Left lobe of liver (tissue), 2 donors: ENCODE measurements at places on chromosomes 1 and 21. TPM values are rescaled to one million over a fixed set of nuclear protein-coding genes. Genes with fewer than 3 reads are reported as not detected.
A peak's percentile ranks its signal among the peaks of the same experiment; 100 is the strongest.

DNA sequence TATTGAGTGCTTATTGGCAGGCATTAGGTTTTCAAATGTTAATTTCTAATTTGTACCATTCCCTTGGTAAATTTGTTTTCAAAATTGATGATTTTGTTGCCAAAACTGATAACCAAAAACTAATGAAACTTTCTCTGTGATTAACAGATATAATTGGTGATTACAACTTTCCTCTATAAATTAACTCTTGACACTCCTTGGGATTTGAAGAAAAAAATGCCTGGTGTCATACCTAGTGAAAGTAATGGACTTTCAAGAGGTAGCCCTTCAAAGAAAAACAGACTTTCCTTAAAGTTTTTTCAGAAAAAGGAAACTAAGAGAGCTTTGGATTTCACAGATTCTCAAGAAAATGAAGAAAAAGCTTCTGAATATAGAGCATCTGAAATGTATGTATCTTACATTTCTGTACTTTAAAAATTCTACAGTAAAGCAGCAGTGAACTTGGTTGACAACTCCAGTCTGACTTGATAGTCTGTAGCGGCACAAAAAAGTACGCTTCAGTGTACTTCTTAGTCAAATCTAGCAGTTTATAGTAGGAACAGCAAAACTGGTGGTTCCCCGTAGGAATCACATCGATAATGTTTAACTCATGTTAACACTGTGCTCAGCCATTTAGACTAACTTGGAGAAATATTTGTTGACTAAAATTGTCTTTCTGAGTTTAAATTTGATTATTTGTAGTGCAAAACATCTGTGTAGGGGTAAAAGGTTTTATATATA, 3.0 kb downstream of the USP1 start:
- no peak for DNase-seq

DNA sequence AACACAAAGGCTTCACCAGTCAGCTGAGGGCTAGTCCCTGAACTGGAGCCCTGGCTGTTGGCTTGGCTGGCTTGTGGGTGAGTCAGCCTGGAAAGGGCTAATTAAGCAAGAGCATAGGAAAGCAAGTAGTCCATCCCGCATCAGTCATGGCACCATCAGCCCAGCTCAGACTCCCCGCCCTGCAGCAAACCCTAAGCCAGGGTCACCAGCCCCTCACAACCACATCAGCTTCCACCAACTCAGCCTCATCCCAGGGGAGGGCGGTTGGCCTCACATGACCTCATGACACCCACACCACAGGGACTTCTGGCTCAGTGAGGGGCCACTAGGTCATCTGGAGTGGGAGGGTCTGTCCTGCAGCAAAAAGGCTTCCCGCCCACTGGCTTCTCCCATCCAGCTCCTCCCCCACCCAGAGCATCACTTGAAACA, 7.0 kb upstream of the SPATC1L start:
- no peak for DNase-seq

DNA sequence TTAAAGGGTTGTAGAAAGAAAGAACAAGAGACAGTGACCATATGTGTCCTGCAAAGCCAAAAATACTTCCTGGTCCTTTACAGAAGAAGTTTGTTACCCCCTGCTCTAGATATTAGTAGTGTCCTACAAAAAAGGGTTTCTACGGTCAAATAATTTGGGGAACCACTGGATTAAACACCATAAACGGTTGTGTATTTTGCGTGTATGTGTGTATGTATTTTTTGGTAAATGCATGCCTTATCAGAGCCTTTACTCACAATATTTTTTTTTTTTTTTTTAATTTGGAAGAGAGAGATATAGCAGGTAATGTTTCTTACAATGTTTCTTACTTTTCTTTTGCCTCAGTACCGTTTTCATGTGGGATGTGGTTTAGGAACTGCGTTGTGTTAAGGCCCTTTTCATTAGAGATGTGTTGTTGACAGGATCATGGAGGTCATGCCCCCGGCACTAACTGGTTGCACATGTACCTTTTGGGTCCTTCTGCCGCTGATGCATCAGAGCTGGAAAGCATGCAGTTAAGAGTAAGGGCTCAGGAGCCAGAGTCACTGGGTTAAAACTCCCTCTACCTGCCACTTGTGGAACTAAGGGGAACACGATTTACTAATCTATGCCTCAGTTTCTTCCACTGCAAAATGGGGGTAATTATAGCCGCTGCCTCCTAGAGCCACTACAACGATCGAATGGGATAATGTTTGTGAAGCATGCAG, 234.6 kb upstream of the KAZN start:
- DNase-seq: no peak

GRCh38 chr1:182783068-182783467, 6.5 kb upstream of the NPL start:
- no peak for DNase-seq

- DNase-seq: no peak
Measured at GRCh38 chr1:21232044-21232443, 55.3 kb upstream of the EIF4G3 start.

GRCh38 chr1:8572106-8572505, 245.3 kb downstream of the RERE start:
- no peak for DNase-seq

DNA sequence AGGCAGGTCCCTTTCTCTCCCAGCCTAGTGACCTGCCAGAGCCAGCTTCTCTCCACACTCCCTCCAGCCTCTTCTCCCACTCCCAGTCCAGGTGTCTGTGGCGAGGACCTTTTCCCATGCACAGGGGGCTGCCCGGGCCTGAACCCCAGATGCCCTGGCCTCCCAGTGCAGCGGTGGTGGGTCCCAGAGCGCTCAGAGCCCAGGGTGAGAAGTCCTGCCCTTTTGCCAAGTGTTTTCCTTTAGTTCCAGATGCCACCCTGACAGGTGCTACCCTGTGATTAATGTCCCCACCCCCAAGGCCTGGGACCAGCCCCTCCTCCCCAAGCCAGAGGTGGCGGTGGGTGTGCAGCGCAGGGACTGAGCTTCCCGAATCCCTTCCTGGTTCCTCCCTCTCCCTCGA, 90.4 kb downstream of the PAX7 start:
- DNase-seq: no peak

- DNase-seq: peak; percentile 99
Measured at GRCh38 chr1:234997201-234997895, 131.3 kb downstream of the TOMM20 start.

DNA sequence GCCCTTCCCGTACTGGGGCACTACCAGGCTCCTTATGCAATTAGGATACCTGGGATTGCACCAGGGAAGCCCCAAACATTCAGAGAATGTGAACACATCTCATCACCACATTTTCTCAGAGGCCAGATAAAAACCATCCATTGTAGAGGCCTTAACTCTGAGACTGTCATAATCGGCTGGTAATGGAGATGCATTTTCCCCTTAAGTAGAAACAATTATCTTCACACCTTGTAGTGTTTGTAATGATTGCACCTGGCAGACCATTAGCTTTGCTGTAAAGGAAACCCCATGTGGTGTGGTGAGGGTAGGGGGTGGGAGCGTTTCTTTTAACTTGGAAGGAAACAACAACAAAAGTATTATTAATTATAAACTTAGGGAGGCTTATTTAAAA, 90.0 kb upstream of the TLR5 start:
- no peak for DNase-seq

DNA sequence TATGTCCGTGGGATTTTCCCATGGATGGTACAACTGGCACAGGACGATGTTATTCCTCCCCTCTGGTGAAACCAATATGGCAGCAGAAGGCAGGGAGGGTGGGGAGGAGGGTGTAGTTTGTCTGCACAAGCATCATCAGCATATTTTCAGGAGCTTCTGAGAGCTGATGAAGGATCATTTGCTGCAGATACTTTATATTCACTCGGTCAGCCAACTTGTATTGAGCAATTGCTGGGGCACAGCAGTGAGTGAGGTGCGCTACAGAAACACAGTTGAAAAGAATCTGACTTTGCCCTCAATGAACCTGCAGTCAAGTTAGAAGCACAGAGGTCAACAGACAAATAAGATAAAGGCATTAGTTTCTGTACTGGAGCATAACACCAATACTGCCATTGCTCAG, 13.0 kb downstream of the PKP1 start:
- DNase-seq: no peak

- DNase-seq: no peak
Measured at GRCh38 chr21:44991538-44992483, 52.0 kb downstream of the SLX9 start.

GRCh38 chr1:214510914-214511638, 40.3 kb downstream of the PTPN14 start:
- DNase-seq: no peak

GRCh38 chr1:14946684-14947238, 206.8 kb upstream of the TMEM51 start:
- no peak for DNase-seq

DNA sequence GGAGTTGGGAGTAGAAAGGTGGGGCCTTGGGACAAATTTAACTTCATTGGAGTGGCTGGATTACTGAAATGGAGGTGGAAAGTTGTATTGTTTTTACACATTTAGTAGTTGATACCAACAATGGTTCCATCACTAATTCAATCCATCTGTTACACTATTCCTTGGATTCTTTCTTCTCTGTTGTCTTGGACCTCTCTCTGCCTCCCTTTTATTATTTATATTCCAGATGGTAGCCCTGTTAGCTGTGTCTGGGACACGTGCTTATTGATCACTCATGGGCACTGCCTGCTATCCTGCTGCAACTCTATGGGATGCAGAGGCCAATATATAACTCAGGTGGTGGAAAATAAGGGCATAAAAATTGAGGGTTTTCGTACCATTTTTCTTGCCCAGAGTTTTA, 346.3 kb downstream of the PAPPA2 start:
- no peak for DNase-seq

- no peak for DNase-seq
Measured at GRCh38 chr1:36093226-36093625, 4.5 kb downstream of the ADPRS start.

DNA sequence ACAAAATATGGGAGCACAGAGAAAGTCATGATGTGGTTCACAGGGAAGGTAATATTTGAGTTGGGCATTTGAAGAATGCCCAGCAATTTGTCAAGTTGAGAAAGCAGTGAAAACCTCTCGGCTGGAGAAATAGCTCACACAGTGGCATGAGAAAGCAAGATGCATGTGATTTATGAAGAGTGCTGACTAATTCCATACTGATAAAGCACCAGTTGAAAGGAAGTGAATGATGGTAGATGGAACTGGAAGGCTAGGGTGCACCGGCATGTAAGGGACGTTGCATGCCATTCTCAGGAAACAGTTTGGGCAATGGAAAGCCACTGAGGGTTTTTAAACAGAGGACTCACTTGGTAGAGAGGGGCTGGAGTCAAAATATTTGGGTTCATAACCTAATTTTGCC, 53.5 kb upstream of the MTF2 start:
- no peak for DNase-seq

GRCh38 chr1:105362438-105362837, 1612.7 kb downstream of the AMY1C start:
- DNase-seq: no peak

Gene TIE1
- 8.5 TPM for total RNA-seq

Gene KLF17
- not detected for total RNA-seq

Gene IFFO2
- 4.1 TPM for total RNA-seq

Gene EDN2
- total RNA-seq: not detected

Gene S100A8
- total RNA-seq: 23.7 TPM

Gene FNDC10
- 0.58 TPM for total RNA-seq
